ENCODE measurements at places on chromosomes 1 and 21.

- no peak for DNase-seq
Measured at GRCh38 chr1:246279402-246279801, 227.7 kb downstream of the SMYD3 start.

- DNase-seq, result no peak
Measured at GRCh38 chr21:46542588-46543124, 62.2 kb downstream of the S100B start.

- no peak for DNase-seq
Measured at GRCh38 chr1:226344441-226345259, 35.7 kb upstream of the LIN9 start.

DNA sequence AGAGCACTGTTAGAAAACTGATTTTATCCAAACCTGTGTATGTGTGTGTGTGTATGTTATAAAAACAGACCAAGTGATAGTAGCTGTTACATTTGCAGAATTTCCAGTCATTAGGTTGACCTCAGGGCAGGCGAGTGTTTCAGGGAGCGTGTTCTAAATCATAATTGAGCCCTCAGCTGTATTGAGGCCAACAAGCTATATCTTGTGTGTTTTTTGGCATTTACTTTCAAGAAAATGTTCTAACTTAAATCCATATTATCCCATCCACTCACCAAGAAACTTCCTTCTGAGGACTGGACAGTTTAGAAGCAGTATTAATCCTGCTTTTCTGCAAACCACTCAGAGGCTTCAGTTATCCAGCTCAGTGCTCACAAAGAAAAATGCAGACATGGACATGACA lies 12.0 kb downstream of the DDAH1 start:
- no peak for DNase-seq

- peak; percentile 94 for DNase-seq
Measured at GRCh38 chr1:162541619-162542141, 19.8 kb upstream of the UAP1 start.

DNA sequence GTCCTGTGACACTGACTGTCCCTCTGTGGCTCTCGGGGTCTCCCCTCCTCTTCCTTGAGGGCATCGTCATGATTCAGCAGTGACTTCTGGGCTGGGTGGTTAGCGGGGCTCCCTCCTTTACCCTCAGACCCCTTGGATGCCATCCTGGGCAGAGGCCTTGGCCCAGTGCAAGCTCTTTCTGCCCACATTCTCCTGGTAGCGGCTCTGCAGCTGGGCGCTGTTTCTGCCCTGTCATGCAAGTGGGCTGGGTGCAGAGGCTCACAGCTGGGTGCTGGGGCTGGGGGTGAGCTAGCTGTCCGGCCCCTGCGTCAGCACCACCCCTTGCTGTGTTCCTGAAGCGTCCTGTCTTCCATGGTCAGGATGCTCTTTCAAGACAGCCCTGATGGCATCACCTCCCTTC lies 158.5 kb downstream of the PCBP3 start:
- DNase-seq, result no peak

GRCh38 chr1:7256526-7256925 lies 471.3 kb downstream of the CAMTA1 start:
- no peak for DNase-seq

GRCh38 chr1:156368889-156369684 lies at the start of gene RHBG:
Gene RHBG (plus strand): TSS chr1:156369211. CDS start chr1:156369250, 39 bp downstream.
- no peak for DNase-seq

DNA sequence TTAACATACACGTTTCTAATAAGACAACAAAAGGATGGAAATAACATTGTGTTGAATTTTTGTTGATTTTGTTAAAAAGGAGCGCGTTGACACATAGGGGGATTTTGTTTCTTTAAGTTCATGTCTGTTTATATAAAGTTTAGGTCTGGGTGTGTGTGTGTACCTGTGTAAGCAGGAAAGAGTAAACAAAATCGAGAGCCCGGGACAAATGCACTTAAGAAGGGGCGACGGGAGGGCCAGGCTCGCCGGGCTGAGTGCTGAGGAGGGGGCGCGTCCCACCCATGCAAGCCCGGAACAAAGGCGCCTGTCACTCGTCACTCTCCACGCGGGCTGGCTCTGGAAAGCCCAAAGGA lies 28.8 kb upstream of the TRIM17 start:
- DNase-seq, result no peak

DNA sequence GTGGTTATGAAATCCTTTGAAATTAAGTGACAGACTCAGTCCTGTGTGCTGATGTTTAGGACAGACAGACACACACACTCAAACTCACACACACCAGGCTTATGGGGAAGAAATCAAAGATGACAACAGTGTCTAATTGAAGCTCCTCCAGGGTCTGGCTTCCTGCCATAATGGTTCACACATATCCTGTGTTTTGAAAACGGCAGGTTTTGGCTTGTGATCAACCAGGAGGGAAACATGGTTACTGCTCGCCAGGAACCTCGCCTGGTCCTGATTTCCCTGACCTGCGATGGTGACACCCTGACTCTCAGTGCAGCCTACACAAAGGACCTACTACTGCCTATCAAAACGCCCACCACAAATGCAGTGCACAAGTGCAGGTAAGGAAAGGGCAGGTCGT lies 4.6 kb downstream of the MTARC1 start:
- peak; percentile 38 for DNase-seq

DNA sequence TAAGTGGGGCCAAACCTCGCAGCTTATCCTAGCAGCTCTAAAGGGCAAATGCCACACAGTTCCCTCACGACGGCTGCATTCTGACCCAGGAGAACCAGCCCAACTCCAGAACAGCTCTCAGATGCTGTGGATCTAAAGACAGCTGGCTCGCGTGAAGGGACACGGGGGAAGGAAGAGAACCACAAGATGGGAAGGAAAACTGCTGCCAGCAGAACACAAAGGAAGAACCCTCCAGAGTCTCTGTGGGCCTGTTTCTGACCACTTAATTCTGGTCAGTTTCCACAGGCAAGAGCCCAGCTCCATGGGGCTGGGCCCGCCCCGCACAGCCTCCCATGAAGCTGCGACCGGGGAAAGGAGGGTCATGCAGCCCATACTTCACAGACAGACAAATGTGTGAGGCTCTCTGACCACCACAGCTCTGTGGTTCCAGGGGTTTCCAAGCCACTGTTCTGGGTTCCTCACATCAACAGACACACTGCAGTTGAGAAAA lies 61.1 kb downstream of the SLC45A1 start:
- DNase-seq, result no peak

GRCh38 chr21:26842974-26843932 lies 2.0 kb downstream of the ADAMTS1 start:
- peak; percentile 90 for DNase-seq

GRCh38 chr1:156627313-156627880 lies 8.2 kb downstream of the HAPLN2 start:
- DNase-seq, result peak; percentile 60

GRCh38 chr1:2912424-2913061 lies 108.7 kb upstream of the ACTRT2 start:
- no peak for DNase-seq

- DNase-seq, result no peak
Measured at GRCh38 chr1:227902641-227902990, 45.1 kb downstream of the WNT9A start.

DNA sequence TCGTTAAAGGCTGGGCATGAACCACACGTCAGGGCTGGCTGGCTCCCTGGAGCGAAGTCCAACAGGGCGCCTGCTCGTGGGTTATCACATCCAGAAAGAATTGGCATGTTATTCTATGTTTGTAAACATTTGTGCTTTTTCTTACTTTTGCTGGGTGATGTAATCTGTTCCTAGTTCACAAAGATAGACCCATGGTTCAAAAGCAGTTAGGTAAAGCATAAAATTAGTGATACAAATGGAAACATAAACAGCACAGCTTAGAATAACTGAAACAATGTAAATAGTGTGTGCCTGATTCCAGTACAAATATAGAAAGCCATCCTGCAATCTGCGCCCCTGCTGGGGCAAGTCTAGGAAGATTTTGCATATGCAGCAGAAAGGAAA lies 184.0 kb upstream of the C1orf174 start:
- no peak for DNase-seq

DNA sequence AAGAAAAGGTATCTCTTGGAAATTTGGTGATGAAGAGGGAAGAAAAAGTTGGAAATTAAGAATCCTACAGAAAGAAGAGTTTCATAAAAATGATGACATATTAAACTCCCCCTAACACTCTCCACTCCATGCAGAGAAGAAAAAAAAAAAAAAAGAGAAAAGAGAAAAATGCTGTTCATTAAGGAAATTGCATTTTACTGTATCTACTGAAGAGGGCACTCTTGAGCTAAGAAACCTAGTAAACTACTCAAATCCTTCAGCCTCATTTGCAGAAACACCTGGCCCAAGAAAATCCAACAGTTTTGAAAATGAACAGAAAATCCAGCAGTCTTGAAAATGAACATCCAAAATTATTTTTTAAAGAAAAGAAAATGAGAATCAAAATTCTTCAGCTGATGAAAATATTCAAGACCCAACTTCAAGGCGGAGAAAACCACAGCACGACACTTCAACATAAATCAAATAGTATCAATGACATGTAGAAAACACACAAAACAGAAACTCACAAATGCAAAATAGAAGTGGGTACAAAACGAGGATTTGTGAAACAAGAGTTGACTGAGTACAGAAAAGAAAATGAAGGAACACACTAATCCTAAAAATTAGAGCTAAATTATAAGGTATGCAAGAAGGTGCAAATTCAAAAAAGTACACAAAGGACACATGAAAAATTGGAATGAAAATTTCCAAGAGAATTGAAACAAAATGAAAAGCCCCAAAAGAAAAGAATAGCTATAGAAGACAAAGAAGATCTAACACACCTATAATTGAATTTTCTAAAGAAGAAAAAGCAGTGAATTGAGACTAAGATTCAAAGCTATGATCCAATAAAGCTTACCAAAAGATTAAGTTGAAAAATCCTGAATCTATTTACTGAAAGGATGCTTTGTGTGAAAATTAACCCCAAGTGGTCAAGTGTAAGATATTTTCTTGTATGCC lies 73.2 kb upstream of the DNAJC6 start:
- peak; percentile 59 for DNase-seq

- peak; percentile 27 for DNase-seq
Measured at GRCh38 chr1:48469616-48470480, 2.2 kb downstream of the SPATA6 start.

DNA sequence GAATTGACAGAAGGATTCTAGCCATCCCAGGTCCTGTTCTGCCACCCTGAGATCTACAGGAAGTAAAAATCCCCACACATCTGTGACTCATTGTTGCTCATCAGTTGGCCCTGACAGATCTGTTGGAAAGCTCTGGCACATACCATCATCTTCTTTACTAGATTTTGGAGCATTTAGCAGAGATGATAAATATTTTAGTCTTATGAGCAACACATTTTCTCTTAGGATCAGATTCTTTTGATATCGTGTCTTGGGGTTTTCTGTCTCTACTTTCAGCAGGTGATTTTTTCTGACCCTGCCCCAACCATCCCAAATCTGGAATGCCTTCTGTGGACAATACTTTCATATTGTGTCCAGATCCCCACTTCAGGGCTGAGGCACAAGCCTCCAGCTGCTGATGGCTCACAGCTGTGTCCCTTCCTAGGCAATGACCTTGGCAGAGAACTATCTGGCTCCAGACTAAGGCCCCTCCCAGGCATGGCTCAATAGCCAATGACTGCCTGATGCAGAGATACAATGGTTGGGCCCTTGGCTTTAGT lies 102.8 kb downstream of the GDAP2 start:
- DNase-seq, result peak; percentile 89

DNA sequence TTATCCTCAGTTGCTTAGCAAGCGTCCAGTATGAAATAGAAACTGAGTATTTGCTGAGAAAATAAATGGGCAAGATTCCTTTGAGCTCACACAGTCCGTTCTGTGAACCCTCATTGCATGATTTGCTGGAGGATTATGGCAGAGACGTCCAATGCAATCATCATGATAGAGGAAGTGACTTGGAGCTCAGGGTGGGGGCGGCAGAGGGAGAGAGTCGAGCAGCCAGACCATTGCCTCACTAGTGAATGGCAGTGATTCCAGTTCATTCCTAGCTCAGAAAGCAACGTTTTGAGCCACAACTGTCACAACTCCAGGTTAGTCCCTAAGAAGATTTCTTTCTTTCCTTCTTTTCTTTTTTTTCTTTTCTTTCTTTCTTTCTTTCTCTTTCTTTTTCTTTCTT lies 27.5 kb upstream of the COL9A2 start:
- peak; percentile 37 for DNase-seq

- DNase-seq, result peak; percentile 72
Measured at GRCh38 chr1:62271948-62272728, 47.1 kb downstream of the KANK4 start.

DNA sequence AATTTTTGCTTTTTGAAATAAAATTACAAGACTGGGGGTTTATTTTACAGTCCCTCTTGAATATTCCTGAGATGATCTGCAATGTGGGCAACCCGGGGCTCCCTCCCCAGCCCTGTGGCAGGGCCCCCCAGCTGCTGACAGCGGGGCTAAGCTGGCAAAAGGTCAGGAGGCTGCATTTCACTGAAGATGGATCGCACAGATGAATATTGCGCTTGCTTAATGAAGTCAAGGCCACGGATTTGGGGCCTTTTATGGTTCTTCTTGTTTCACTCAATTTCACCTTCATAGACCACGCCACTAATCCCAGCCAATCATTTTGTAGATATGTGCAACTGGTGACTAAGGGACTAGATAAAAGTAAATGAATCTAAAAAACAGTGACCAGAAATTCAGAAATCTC lies 50.8 kb upstream of the SLC22A15 start:
- DNase-seq, result no peak

DNA sequence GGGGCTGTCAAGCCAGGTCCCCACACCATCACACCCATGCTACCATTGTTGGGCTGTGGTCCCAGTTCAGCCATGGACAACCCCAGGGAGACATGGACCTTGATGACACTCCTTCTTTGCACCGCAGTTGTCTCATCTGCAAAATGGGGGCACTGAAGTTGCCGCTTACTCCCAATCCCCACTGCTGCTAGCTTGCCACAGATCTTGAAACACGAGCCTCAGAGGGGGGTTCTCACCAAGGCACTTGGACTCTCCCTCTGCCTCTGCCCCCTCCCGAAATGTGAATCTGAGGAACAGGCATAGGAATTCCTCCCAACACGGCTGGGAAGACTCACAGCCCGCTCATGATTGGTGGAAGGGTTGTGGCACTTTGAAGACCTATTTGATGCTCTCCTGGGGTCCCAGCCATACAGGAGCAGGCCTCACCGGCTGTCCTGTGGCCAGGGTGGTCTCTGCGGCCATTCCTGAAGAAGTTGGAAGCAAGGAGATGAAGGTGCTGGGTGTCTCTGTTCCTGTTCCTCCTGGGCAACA lies 31.1 kb downstream of the RUNX3 start:
- no peak for DNase-seq

GRCh38 chr1:163163881-163164582 lies 38.7 kb downstream of the RGS5 start:
- DNase-seq, result no peak

DNA sequence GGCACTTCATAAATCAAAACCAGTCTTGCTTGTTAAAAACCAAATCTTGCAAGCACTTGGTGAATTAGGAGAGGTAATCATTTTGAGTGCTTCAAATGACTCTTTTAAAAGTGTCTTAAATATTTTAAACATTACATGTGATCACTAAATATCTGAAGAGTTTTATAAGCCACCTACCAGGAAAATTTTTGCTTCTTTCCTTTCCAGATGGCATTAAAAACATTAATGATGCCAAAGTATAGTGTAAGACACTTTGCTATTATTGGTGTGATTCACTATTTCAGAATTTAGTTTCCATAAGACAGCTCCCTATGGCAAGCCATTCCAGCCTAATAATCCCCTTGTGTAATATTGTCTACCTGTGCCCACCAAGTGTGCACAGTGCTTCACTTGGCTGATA lies 548.8 kb upstream of the ADAMTS5 start:
- DNase-seq, result no peak

Measured in kidney capillary endothelial cell (primary cell).